ENCODE measurements at places on chromosomes 2 and 18.

- peak; percentile 34 for DNase-seq
Measured at GRCh38 chr2:202036601-202037037, 3.0 kb downstream of the FZD7 start.

DNA sequence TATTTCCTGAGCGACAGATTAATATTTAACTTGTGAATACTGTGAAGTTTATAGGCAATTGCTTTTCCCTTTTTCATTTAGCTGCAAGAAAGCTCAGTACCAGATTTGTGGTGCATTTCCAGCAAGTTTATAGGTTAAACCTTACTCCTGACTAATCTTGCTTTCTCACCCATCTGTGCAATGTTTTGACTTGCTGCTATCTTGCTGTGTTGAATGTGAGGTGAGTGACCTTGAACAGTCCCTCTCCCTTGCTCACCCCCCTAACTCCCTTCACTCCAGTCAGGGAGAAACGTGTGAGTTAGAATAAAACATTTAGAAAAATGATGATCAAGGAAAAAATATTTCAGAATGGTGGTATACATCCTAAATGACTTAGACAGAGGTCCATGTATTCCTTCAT lies 39.8 kb upstream of the PARD3B start:
- DNase-seq: no peak

DNA sequence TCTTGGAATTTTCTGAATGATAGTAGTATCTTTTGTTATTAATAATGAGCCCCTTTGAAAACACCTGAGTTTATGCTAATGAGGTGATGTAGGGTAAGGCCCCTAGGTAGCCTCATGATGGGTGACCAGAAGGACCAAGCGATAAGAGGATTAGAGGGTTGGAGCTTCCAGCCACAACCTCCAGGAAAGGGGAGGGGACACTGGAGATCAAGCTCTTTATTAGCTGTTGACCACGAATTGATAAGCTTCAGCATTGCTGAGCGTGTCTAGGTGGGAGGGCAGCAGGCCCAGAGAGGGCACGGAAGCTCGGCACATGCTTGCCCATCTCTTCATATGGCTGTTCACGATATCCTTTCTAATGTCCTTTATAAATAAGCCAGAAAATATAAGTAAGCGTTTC lies 39.0 kb downstream of the KIAA2012 start:
- DNase-seq: no peak

DNA sequence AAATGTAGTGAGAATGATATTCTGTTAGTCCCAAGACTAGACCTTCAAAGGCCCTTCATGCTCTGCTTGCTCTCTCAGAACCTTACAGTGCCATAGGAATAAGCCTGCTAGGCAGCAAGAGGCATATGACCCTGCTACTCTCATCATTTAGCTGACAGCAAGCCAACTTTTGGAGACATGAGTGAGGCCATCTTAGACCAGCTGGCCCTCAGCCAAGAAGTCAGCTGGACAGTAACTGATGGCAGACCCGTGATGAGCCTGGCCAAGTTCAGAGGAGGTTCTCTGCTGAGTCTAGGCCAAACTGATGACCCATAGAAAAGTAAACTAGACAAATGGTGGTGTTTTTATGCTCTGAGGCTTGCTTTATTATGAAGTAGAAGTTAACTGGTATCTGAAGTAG lies 82.6 kb downstream of the C18orf54 start:
- DNase-seq: no peak

- DNase-seq: no peak
Measured at GRCh38 chr18:3907955-3908354, 458.0 kb downstream of the TGIF1 start.

DNA sequence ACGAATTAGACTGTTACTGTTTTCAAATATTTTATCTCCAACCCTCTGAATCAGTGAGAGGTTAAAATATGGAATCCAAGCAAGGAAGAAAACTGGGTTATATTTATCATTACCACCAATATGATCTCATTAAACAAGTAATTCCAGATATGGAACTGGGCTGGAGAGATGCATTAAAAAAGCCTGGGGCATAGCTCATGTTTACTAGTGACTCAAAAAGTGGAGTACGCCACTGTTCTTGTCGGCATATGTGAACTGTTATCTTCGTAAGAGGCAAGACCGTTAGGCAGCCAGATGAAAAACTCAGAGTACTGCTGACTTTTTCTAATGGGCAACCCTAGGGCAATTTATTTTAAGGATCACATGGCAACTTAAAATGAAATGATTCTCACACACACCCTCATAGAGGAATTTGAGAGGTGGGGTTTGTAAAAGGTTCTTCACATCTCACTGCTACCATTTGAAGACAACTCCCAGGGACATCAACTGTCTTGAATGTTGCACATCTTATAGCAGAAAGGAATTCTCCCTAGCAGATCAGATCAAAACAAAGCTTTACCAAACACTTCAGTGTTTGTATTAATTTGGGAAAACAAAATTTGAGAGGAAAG lies 105.2 kb upstream of the TFCP2L1 start:
- no peak for DNase-seq

DNA sequence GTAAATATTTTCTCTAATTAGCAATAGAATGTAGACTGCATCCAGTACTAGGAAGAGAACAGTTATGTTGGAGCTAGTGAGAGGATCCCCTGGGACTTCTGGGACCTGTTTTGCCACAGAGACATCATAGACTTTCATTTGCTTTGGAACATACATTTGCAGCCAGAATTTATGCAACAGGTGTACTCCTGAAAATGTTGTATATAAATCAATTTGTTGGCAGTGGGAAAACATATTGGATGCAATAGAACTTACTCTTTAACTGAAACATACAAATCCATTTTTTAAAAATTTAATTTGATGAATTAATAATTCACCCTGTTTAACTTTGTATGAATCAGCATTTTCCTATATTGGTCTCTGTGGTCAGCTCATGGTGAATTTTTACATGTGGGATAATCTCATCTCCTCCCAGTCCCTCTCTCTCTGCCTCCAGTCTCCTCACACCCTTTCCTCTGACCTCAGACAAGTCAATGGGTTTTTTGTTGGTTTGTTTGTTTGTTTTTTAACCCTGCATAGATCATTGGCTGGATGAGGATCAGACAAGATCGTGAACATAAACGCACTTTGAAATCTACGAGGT lies 263.0 kb downstream of the LPIN1 start:
- no peak for DNase-seq

DNA sequence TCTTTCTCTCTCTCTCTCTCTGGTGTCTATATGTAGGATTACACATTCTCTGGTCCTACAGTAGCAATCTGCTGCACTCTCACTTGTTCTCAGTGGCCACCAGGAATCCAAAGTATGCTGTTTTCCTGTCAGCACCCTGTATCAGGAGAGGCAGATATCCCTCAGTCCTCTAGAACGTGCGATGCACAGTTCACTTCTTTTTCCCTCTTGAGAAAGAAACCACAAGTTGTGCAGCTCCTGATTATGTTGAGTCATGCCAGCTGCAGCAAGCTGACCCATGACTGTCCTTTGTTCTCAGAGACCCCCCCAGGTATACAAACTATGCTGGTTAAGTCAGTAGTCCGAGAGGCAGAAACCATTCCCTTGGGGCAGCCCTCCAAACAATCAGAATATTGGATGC lies 54.6 kb downstream of the LANCL1 start:
- DNase-seq: peak; percentile 66

GRCh38 chr18:12745095-12745795 lies 42.4 kb downstream of the PSMG2 start:
- no peak for DNase-seq

GRCh38 chr18:507636-508035 lies 7.1 kb upstream of the COLEC12 start:
- no peak for DNase-seq

- DNase-seq: peak; percentile 87
Measured at GRCh38 chr2:84223191-84223590, 235.9 kb downstream of the SUCLG1 start.

DNA sequence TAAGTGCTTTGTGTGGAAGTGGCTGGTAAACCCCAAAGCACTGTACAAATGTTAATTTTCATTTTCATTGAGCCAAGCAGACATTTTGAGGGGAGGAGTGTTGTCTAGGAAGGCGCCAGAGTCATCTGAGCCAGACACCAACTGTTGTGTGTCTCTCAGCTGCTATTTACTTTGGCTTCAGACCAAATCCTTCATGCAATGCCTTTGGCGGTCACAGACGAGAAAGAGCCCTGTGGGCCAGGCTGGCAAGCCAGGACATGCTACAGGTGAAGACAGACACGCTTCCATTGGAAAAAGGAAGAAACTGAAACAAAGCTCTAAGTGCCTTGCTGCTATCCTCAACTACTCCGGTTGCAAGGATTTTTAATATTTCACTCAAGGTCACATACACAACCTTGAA lies 115.4 kb upstream of the CDC42EP3 start:
- peak; percentile 95 for DNase-seq

DNA sequence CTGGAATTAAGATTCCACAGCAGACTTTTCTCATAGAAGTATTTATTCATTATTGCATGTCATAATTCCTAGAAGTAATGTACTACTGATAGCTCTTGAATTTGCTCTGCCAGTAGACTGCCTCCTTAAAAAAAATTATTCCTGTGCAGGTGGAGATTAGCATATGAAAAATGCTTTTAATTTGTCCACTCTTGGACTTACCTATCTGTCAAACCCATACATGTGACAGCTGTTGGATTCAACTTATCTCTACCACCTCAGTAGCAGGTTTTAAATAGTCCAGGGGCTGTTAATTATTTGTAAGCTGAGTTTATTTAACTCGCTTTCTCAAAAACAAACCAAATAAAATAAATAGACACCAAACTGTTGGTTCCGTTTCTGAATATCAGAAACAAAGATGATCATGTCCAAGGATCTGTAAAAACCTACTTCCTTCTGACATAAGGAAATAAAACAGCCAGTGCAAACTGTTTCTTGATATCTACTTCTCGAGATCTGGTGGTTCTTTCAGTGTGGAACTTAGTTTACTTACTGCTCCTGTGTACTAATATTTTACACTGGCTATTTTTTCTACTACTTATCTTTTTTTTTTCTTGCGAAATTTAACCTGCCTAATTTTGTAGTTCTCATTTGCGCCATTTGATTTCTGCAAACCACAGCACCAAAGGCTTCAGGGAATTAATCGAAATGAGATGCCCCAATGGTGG lies 44.2 kb downstream of the ZEB2 start:
- DNase-seq: no peak

- DNase-seq: no peak
Measured at GRCh38 chr2:212943351-212943750, 208.1 kb downstream of the IKZF2 start.

Data from mammary epithelial cell (primary cell).